ENCODE measurements at places on chromosomes 3 and 15.

GRCh38 chr3:40237889-40238571 is 71.5 kb upstream of the EIF1B start:
- DNase-seq, result peak; percentile 78

DNA sequence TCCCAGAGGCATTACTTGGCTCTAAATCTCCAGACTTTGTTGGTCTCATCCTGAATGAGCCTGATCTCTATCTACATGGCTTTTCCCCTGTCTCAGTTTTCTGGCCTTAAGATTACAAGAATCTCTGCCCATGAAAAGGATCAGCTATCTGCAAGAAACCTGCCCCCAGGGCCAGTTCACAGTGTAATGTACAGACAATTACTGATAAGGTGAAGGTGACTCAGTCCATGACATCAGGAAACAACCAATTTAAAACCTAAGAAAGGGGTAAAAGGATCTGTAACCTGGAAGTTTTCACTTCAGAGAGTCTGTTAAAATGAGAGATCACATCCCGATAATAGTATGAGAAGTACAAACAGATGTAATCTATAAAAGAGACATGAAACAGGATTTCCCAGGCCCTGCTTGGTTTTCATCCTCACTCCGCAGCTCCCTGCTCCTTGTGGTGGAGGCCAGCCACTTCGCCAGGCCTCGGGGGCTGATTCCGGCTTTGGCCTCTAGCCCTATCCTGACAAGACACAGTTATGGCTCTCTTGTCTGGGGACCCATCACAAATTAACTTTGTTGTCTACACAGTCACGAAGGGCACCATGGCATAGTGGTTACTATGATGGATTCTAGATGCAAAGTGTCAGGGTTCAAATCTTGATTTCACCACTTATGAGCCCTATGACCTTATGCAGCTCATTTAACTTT is 136.9 kb downstream of the THSD4 start:
- no peak for DNase-seq

- DNase-seq, result peak; percentile 4
Observed at GRCh38 chr3:51845129-51845528, 16.3 kb upstream of the IQCF2 start.

GRCh38 chr3:100516838-100517237 is 24.4 kb downstream of the TMEM45A start:
- no peak for DNase-seq

- DNase-seq, result no peak
Observed at GRCh38 chr15:26097216-26097615, 234.1 kb upstream of the ATP10A start.

DNA sequence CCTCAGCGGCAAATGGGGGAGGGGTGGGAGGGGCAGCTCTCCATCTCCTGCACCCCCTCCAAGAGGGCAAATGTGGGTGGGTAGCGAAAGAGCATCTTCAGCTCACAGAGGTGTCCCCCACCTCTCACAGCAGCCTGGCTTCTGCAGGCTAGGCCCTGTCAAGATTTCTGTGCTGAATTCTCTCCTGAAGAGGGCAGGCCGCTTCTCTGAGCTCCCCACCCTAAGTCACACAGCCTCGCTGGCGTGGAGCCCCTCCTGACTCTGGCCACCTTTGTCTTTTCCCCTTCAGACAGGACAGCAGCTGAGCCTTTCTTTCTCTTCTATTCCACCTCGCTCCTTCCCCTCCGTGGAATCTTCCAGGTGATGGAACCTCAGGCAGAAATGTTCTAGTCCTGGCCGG is 26.3 kb upstream of the ADAMTS7 start:
- DNase-seq, result peak; percentile 45

DNA sequence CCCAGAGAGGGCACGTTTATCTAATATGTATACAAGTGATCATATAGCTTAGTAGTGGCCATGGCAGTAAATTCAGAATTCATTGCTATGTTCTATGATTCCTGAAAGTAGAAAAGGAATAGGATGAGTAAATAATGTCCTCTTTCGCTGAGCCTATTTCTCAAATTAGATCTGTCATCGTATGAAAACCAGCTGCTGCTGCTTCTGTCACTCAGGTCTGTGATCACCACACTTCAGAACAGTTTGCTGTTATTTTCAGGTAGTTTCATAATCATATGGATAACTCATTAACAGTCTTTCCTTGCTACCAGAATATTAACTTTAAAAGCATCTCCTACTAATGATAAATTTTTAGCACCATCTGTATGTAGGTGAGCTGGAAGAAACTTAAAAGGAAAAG is 289.1 kb upstream of the AZI2 start:
- no peak for DNase-seq

DNA sequence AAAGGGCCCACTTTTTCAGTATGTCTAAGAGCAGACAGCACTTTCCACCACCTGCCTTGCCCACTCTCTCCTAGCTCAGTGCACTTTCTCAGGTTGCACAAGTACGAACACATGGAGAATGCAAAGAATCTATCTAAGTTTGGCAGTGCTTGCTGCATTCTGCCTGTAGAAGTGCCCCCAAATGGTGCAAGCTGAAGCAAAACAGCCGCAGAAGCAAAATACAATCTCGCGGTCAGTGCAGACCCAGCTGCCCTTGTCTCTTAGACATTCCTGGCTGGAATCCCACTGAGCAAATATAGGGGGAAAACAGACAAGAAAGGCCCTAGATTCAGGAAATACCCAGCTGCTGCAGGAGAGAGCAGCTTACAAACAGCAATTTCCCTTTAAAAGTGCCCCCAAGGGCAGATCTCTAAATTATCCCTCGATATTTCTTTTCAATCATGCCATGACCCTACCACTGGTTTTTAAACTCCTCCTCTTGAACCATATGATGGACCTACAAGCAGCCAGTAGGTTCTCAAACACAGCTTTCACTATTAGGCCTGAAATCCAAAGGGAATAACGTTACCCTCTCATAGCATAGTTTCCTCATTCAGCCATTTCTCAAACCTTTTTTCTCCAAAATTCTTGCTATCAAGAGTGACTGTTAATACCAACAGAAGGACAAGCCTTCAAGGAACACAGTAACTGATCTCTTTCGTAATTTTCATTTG is 67.0 kb downstream of the TNIK start:
- DNase-seq, result peak; percentile 65

GRCh38 chr15:47289656-47290055 is 427.6 kb upstream of the SEMA6D start:
- peak; percentile 33 for DNase-seq

- DNase-seq, result no peak
Observed at GRCh38 chr3:140073278-140074045, 138.5 kb downstream of the CLSTN2 start.

DNA sequence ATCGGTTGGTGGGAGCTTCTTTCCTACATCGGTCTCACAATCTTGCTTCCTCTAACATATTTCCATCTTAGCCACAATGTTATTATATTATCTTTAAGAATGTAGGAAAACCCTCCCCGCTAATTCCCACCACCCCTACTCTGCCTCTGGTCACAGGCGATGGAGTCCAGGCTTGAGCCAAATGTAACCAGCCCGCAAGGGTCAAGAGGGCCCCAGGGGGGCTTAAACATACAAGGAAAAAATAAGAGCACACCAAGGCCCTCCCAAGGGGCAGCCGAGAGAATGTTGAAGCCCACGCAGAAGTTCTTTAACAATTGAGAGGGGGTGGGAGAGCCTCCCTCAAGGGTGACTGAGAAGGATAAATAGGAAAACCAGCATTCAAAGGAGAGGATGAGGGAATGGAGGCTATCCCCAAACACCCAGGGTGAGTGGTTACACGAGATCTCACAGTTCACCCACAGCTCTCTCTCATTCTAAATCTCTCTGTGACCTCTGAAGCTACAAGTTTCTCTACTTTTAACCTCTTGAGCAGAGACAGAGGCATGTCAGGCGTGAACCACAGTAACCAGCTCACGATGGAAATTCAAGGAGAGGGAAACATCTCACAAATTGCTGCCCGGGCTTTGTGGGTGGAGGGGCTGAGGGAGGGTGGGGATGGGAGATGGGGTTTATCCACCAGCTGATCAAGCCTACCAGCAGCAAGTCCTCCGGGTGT is 31.4 kb upstream of the UACA start:
- no peak for DNase-seq

- no peak for DNase-seq
Observed at GRCh38 chr15:92770641-92771040, 115.1 kb upstream of the FAM174B start.

GRCh38 chr15:93317772-93318171 is 228.8 kb upstream of the RGMA start:
- no peak for DNase-seq

DNA sequence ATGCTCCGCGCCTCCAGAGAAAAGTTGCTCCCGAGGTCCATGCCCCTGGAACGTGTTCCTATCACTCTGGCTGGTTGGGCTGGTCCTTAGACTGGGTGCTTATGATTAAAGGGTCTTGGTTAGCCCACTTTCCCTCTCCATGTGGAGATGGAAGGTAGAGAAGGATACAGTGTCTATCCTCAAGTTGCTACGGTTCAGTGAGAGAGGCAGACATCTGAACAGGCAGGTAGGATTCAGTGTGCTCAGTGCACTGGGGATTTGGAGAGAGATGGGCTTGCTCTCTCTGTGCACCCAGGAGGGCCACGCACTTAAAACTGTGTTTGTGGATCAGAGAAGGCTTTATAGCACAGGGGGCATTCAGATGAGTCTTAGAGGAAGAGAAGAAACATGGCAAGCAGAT is 63.0 kb downstream of the RPL39L start:
- no peak for DNase-seq

GRCh38 chr15:89627256-89627970 is 27.9 kb downstream of the KIF7 start:
- DNase-seq, result no peak

DNA sequence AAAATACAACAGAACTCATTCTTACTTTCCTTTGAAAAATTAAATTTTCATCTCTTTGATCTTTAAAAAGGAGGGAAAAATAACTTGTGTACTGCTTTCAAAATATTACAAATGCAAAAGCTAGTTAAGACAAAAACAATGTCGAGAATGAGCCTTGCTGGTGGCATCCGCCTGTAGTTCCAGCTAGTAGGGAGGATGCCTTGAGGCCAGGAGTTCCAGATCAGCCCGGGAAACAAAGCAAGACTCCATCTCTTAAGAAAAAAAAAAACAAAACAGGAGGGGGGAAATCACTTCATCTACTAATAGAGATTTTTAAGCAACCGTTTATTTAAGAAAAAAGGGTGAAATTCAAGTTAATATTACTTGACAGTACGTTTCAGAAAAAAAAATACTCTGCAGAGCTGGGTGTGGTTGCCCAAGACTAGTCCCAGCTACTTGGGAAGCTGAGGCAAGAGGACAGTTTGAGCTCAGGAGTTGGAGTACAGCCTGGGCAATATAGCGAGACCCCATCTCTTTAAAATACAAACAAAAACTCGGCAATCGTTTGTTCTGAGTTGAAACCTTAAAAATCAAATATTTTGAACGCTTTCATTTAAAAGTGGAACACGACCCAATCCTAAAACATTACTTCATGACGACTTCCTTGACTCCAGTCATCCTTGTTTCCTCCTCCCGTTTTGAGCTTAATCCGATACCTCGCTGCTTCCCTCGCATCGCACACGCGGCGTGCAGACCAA is 1.2 kb downstream of the KPNA1 start:
- peak; percentile 15 for DNase-seq
